ENCODE measurements at places on chromosomes 4 and X.

DNA sequence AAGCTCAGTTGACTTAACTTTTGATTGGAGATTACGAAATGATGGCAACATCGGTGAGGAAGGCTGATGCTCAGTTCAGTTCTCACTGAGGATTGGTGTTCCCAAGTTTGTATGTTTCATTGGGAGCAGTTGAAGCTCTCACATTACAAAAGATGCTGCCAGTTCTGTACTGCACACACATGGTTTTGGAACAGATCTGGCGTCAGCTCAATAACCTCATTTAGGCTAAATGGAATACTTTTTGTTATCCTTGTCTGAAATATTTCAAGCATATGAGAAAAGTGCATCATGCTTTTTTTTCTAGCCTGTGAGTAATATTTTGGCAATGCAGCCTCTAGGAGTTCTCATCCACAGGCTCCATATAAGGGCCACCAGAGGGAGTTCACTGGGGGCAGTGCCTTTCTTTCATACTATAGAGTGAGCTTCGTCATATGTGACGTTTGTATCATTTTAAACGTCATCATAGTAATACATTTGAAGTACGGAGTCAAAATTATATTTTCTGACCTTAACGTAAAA lies 4.1 kb downstream of the ENPEP start:
- DNase-seq, result peak; percentile 98

GRCh38 chr4:143375326-143376073 lies 38.8 kb downstream of the GAB1 start:
- no peak for DNase-seq

GRCh38 chr4:134364928-134365327 lies 163.3 kb upstream of the PABPC4L start:
- no peak for DNase-seq

GRCh38 chr4:56240554-56241174 lies 146.6 kb downstream of the AASDH start:
- no peak for DNase-seq

GRCh38 chr4:84914686-84915395 lies 51.6 kb downstream of the WDFY3 start:
- DNase-seq, result no peak

- DNase-seq, result peak; percentile 98
Observed at GRCh38 chr4:76984788-76985211, 35.2 kb downstream of the SEPTIN11 start.
